Neural crest cell (in vitro differentiated cells): ENCODE measurements at places on chromosomes 12 and 14. TPM values are rescaled to one million over a fixed set of nuclear protein-coding genes. Genes with fewer than 3 reads are reported as not detected.
A peak's percentile ranks its signal among the peaks of the same experiment; 100 is the strongest.

DNA sequence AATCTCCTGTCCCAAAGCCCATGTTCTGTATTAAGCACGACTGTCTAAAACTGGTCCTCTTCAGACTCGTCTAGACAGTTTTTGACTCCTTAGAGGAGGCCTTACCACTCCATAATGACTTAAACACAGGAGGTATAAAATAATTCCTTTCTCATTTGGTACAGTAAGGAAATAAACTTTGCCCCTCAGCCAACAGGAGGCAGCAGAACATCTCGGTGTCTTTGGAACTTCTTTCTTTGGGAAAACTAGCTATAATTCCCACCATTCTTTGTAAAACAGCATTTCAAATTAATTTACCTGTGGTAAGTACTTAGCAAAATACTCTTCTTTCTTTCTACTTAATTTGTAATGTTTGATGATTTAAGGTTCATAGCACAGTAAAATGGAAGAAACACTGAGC is 292.7 kb upstream of the G2E3 start:
- no peaks in the 10 kb centered on the region for H3K36me3 ChIP-seq
- H3K4me3 ChIP-seq: no peak overlapping the region
- no peak for DNase-seq
- peaks cover 26% of the 10 kb centered on the region for H3K4me1 ChIP-seq
- H3K27ac ChIP-seq: no peak overlapping the region

GRCh38 chr12:98559666-98560065 is 33.8 kb upstream of the SLC25A3 start:
- H3K4me1 ChIP-seq: peaks cover 4% of the 10 kb centered on the region
- H3K27ac ChIP-seq: no peak overlapping the region
- DNase-seq: no peak
- no peak overlapping the region for H3K4me3 ChIP-seq
- no peaks in the 10 kb centered on the region for H3K27me3 ChIP-seq

DNA sequence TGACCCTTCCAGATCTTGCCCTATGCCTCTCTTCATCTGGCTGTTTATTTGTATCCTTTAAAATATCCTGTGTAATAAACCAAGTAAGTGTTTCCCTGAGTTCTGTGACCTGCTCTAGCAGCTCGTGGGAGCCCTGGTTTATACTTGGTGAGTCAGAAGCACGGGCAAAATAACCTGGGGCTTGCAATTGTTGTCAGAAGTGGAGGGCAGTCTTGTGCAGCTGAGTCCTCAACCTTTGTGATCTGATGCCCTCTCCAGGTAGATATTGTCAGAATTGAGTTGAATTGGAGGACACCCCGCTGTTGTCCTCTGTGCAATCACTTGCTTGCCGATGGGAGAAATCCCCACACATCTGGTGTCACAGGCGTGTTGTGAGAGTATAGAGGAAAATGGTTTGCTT is 62.5 kb upstream of the PRICKLE1 start:
- H3K27me3 ChIP-seq: no peaks in the 10 kb centered on the region
- peaks cover 6% of the 10 kb centered on the region for H3K4me1 ChIP-seq
- no peaks in the 10 kb centered on the region for H3K36me3 ChIP-seq
- H3K4me3 ChIP-seq: no peak overlapping the region

DNA sequence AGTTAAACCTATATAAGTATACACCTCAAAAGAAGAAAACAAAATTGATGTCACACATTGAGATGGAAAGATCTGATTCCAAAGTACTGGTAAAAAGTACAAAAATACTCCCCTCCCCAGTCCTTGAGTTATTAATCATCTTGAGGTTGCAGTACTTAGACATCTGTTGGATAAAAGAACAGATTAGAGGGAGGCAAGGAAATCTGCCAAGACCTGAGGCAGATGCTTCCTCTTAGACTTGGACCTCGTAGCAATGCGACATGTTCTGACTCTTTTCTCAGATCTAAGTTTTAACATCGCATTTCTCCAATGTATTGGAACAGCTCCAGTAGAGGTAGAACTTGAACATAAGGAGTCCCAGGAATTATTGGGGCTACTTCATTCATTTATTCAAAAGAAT is 187.9 kb upstream of the GRIN2B start:
- no peak overlapping the region for H3K27ac ChIP-seq
- H3K27me3 ChIP-seq: peaks cover 15% of the 10 kb centered on the region
- DNase-seq: no peak
- H3K4me3 ChIP-seq: no peak overlapping the region

GRCh38 chr12:79685068-79685467 is 5.7 kb downstream of the PAWR start:
- no peak overlapping the region for H3K27ac ChIP-seq
- H3K36me3 ChIP-seq: no peaks in the 10 kb centered on the region
- H3K4me1 ChIP-seq: peaks cover 26% of the 10 kb centered on the region
- no peak for DNase-seq
- no peak overlapping the region for H3K4me3 ChIP-seq

GRCh38 chr12:57765003-57765697 is 1.7 kb downstream of the CYP27B1 start:
- no peak for DNase-seq
- peak overlapping the region; percentile 49 for H3K4me3 ChIP-seq
- peaks cover 10% of the 10 kb centered on the region for H3K4me1 ChIP-seq
- peaks cover 87% of the 10 kb centered on the region for H3K27me3 ChIP-seq
- no peak overlapping the region for H3K27ac ChIP-seq

GRCh38 chr14:96827290-96827689 is 30.1 kb downstream of the VRK1 start:
- no peak overlapping the region for H3K27ac ChIP-seq
- DNase-seq: no peak
- peaks cover 12% of the 10 kb centered on the region for H3K4me1 ChIP-seq
- H3K4me3 ChIP-seq: no peak overlapping the region
- H3K36me3 ChIP-seq: peaks cover 38% of the 10 kb centered on the region

DNA sequence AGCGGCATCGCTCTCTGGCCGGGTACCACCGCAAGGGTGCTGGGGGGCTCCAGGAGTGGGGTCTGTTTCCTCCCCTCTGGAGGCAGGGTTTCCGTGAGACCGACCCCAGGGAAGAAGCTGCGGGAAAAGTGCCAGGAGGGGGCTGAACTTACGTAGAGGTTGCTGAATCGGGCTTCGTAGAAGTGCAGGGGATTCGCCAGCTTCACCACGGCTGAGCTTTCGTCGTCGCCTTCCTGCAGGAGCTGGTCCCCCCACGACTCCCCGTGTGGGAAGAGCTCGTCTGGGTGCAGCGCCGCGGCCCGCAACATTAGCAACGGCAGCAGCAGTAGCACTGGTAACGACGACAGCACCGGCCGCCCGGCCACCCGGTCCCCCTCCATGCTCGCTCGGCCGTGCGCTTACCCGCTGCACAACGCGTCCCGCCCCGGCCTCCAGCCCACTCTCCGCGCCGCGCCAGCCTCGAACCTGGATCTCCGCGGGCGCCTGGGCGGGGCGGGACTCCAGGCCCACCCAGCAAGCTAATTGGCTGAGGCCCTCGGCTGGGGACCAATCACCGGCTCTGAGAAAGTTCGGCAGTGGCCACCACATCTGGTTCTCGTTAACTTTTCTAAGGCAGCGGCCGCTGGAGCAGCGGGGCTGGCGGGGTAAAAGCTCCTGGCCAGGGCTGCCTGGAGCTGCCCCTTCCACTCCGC is at the start of gene NID2:
Gene NID2 (minus strand): TSS at position 445 of the 692 bp plus-strand sequence. CDS start 65 bp downstream, at position 380.
- no peaks in the 10 kb centered on the region for H3K36me3 ChIP-seq
- peak; percentile 84 for DNase-seq
- H3K4me3 ChIP-seq: peak within 1 kb of the TSS; percentile 89
- H3K27ac ChIP-seq: no peak within 1 kb of the TSS

DNA sequence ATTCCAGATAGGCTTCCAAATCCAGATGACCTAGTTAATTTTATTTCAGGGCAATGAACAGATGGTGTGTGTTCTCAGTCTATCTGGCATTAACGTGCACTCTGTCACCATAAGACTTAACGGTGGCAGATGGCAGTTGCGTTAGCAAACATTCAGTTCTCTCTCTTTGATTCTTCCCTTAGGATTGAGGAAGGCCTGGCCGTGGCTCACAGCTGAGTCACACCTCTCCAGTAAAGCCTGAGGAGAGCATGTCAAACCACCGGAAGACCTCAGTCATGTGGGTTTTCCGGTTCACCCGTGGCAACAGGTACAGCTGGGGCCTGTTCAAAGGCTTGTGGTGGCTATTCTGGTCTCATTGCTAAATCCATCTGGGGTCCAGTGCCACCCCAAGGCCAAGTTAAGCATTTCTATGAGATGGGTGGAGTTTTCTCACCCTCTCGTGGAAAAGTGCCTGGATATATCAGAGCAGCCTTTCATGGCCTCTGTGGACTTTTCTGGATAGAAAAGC is 545.1 kb upstream of the ATP2B1 start:
- no peak for DNase-seq
- H3K27ac ChIP-seq: peak overlapping the region; percentile 6
- H3K4me1 ChIP-seq: no peaks in the 10 kb centered on the region
- no peak overlapping the region for H3K4me3 ChIP-seq

The CYP27B1 gene
- 3.2 and 4.2 TPM in 2 replicates for total RNA-seq

The CLEC1B gene
- total RNA-seq: not detected in 2 replicates

The SLC17A8 gene
- total RNA-seq: not detected in 2 replicates
